ENCODE measurements at places on chromosomes 6 and 20.

DNA sequence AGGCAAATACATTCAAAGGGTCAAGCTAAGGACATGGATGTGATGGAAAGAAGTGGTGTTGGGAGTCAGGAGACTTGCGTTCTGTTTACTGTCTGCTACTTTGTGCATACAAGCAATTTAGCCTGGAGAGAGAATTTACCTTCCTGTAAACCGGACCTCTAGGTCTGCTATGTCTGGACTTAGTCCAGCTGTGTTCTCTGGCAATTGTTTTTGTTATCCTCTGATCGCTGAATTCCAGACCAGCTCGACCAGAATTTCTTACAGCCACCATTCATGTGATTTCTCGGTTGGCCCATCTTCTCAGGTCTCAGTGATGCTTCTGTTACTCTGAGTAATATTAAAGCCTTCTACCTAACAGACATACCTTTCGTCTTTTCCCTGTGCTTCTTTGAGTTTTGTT is 75.2 kb downstream of the LRRC1 start:
- no peak for DNase-seq

GRCh38 chr20:18983796-18984195 is 170.2 kb downstream of the SCP2D1 start:
- DNase-seq = no peak

DNA sequence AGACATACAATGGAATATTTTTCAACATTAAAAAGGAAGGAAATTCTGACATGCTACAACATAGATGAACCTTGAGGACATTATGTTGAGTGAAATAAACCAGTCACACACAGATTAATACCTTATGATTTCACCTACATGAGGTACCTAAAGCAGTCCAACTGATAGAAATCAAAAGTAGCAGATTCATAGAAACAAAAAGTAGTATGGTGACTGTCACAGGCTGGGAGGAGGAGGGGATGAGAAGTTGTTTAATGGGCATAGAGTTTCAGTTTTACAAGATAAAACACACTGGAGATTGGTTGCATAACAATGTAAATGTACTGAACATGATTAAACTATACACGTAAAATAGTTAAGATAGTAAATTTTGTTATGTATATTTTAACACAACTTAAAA is 48.5 kb upstream of the OLIG3 start:
- DNase-seq = no peak

- DNase-seq = no peak
These were observed 36.4 kb upstream of the NELFCD start for GRCh38 chr20:58944610-58945009.

- DNase-seq = no peak
These were observed 110.4 kb downstream of the HFE start for GRCh38 chr6:26197636-26197932.

Data from breast epithelium (tissue), 4 donors.